ENCODE measurements at places on chromosomes 16 and 17.

GRCh38 chr17:49928126-49928800 lies 40.7 kb upstream of the DLX4 start:
- no peak for DNase-seq

DNA sequence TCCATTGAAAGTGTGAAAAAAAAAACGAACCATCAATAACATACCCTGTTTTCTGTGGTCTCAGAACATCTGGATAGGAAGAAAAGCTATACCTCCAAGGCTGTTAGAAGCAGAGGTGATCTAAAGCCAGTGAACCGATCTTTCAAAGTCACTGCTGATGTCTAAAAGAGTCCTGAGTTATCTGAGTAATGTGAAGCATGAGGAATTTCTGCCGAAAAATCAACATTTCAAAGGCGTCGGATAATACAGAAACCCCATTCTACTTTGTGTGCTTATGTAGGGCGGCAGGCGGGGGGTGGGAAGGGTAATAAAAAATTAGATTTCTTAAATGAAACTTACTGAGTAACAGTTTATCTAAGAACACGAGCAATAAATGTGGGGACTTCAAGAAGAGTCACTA lies 3.9 kb downstream of the XYLT1 start:
- DNase-seq, result no peak

- DNase-seq, result no peak
These were observed 265.5 kb downstream of the PARN start for GRCh38 chr16:14364386-14365199.

DNA sequence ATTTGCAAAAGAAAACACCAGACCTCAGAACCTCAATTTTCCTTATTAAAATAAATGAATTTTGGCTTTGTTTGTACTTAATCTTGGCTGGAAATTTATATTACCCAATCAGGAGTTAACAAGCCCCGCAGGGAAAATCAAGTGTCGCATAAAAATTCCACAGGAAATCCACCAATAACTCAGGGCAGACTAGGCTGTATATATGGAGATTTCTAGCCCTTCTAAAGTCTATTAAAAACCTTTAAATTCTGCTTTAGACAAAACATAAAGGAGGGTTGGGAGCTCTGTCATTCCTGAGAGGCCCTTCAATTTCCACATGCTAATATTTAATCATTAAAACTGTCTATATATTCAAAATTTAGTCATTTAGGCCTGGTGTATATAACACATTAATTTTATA lies 434.7 kb downstream of the CDH11 start:
- peak; percentile 21 for DNase-seq

- DNase-seq, result no peak
These were observed 26.0 kb upstream of the NUDT16L1 start for GRCh38 chr16:4667203-4667963.

DNA sequence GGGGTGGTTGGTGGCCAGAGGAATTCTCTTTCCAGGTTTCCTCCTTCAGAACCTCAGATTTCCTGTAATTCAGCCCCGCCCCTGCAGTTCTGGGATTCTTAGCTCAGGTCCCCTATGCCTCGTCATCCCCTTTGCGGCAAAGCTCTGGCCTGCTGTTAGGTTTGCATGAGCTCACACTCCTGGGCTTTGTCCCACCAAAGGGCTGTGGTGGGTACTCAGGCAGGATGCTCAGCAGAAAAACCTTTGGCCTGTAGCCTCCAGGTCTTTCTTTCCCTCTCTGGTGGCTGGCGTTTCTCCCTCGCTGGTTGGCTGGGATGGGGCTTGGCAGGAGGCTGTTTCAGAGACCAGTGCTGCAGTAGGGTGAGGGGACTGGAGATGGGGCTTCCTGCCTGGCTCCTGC lies 9.6 kb upstream of the PLEKHG4 start:
- DNase-seq, result no peak

All from A673 (cell line).